Glutamatergic neuron (in vitro differentiated cells): ENCODE measurements at places on chromosomes 1 and 21.

GRCh38 chr1:176199707-176200106 lies 7.4 kb downstream of the COP1 start:
- H3K4me3 ChIP-seq = no peak overlapping the region
- no peak for DNase-seq
- no peaks in the 10 kb centered on the region for H3K27me3 ChIP-seq
- peaks cover 4% of the 10 kb centered on the region for H3K4me1 ChIP-seq

DNA sequence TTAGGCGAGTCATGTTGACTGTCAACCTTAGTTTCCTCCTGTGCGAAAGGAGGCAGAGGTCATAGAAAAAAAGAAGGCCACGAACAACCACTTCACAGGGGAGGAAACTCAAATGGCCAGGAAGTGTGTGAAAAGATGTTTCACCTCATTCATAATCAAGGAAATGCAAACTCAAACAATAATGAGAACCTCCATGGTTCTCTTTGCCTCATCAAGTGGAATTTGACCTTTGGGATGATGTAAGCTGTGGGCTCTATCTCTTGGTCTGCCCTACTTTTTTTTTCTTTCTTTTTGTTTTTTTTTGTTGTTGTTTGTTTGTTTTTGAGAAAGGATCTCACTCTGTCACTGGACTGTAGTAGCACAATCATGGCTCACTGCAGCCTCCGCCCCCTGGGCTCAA lies 55.9 kb upstream of the GRHL3 start:
- H3K4me3 ChIP-seq = no peak overlapping the region
- no peaks in the 10 kb centered on the region for H3K4me1 ChIP-seq
- H3K27me3 ChIP-seq = no peaks in the 10 kb centered on the region
- H3K27ac ChIP-seq = no peak overlapping the region

DNA sequence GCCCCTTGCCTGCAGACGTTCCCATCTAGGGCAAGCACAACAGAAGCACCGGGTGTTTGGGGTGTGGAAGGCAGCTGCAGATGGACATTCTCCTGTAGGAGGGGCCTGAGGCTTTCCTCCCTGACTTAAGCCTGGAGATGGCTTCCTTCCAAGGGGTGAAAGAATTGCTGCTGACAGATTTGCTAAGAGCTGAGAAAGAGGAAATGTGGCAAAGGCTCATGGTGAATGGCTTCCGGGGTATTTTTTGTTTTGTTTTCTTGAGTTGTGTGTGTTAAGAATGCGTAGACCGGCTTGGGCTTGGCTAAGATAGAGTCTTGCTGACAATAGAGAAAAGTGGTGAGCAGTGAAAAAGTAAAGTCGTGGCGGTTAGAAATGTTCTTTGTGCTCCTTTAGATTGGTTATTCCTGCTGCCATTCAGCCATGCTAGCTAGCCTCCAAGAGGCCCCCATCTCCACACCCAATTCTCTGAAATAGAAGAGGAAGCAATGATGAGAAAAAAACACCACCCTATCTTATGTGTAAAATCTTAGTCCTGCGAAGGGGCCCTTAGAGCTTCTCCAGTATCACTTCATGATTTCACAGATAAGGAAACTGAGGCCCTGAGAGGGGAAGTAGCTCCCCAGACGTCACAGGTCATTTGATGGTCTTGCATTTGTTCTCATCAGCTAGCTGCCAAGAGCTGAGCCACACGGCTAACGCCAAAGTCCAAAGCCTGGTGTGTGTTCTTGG lies 36.9 kb downstream of the EIF2D start:
- no peak overlapping the region for H3K27ac ChIP-seq
- no peak for DNase-seq
- H3K4me1 ChIP-seq = peaks cover 5% of the 10 kb centered on the region
- no peaks in the 10 kb centered on the region for H3K36me3 ChIP-seq
- no peaks in the 10 kb centered on the region for H3K27me3 ChIP-seq

DNA sequence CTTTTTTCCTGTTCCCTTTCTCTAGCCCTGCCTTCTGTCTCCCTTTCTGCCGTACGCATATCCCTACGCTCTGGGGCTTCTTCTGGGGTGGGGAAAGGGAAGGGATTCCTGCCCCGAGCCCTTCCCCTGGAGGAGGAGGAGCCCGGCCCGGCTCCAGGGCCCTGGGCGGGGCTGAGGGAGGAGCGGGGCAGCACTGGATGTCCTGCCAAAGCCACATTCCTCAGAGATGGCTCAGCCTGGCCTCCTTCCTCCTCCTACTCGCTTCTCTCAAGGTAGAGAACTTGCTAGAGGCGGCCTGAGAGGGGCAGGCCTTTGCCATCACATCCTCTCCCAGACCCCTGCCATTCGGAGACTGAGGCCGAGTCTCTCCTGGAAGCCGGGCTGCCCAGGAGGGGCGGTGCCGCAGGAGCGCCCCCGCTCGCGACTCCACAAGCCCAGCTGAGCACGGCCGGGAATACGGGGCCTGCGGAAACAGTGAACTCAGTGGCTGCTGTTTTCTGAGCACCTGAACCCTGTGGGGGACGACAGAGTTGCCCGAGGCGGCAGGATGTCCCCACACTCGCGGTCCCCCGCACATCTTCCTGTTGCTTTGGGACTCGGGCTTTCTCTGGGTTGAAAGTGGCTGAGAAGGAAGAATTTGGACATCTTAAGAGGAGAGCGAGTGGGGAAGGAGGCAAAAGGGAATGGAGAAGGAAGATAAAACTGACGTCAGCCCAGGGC lies 12.2 kb downstream of the ADAMTSL4 start:
- H3K27me3 ChIP-seq = peaks cover 11% of the 10 kb centered on the region
- no peaks in the 10 kb centered on the region for H3K36me3 ChIP-seq
- H3K27ac ChIP-seq = peak overlapping the region; percentile 99
- peak overlapping the region; percentile 99 for H3K4me3 ChIP-seq
- H3K4me1 ChIP-seq = peaks cover 24% of the 10 kb centered on the region
- DNase-seq = peak; percentile 81
